ENCODE measurements at places on chromosomes 12 and 14.

GRCh38 chr14:90296641-90297040, 35.1 kb downstream of the NRDE2 start:
- DNase-seq = no peak

DNA sequence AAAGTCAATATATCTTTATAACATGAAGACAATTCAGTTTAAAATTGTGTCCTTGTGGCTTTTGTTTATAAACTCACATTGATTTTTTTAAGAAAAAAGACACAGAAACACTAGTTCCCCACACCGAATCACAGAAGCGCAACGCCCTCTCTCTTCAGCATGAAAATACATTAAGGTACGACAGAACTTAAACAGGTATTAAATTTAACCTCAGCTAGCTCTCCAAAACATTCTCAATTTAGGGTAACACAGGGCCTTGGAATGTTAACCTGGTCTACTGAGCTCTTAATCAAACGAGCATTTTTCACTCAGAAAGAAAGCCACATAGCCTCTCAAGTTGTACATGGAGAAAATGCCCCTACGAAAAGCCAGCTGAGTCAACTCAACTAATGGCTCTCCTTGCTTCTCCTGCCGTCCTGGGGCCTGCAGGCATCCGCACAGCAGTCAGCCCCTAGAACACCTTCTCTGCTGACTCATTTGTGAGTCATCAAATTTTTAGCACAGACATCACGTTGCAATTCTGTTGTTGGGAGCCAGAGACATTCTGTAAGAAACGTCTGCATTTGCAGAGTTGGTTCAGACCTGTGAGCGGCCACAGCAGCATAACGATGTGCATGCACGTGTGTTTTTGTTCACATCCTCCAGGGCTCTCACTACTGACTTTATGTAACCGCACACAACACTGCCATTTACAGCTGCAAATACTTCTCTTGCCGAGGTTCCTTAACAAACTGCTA, 141.6 kb downstream of the ITPR2 start:
- DNase-seq = no peak

DNA sequence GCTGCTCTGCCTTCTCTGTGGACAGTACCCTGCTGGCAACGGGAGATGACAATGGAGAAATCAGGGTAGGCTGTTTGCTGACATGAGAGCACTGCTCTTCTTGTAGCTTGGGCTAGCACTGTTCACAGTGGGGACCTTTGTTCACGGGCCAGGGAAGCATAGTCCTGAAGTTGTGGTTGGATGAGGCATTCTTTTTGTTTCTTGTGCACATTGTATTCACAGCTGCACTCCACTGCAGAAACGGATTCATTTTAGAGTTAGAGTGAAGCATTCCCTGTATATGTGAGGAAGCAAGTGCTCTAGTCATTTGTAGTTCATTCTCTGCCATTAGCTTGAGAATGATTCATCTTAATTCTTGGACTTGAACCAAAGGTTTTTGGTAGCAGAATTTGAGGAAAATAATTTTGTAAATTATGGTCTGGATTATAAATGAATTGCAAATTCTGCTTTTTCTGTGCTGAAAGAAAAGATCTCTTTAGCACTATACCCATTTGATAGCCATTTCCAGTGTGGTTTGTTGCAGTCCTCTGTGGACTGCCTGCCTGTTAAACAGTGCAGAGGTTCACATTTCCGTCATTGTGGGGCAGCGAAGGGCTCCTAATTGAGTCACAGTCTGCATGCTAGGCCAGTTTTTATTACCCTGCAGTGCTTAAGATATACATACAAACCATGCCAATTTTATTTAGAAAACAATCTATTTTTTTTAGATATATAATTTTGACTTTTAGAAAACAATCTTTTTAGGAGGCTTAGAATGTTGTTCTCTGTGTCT, 80.6 kb downstream of the APAF1 start:
- DNase-seq = peak; percentile 28

GRCh38 chr12:124833693-124834122, 30.0 kb downstream of the SCARB1 start:
- DNase-seq = no peak

DNA sequence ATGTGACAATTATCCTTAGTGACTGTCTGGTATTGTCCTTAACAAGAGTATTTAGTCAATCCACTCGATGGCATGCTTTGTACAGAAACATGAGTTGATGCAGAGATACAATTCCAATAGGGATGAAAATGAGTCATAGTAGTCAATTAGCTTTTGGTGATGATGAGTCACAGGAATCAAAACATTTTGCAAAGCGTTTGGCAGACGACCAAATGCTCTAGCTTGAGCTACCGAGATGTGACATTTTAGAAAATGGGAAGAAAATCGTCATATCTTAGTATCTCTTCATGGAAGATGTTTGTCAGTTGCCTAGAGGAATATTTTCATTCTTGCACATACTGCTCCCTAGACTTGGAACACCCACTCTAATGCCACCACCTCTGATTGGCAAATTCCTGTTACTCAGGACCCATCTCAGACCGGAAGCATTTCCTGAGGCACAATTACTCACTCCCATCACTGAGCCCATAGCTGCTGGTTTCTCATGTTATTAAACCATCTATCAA, 95.0 kb downstream of the LMNTD1 start:
- DNase-seq = no peak

DNA sequence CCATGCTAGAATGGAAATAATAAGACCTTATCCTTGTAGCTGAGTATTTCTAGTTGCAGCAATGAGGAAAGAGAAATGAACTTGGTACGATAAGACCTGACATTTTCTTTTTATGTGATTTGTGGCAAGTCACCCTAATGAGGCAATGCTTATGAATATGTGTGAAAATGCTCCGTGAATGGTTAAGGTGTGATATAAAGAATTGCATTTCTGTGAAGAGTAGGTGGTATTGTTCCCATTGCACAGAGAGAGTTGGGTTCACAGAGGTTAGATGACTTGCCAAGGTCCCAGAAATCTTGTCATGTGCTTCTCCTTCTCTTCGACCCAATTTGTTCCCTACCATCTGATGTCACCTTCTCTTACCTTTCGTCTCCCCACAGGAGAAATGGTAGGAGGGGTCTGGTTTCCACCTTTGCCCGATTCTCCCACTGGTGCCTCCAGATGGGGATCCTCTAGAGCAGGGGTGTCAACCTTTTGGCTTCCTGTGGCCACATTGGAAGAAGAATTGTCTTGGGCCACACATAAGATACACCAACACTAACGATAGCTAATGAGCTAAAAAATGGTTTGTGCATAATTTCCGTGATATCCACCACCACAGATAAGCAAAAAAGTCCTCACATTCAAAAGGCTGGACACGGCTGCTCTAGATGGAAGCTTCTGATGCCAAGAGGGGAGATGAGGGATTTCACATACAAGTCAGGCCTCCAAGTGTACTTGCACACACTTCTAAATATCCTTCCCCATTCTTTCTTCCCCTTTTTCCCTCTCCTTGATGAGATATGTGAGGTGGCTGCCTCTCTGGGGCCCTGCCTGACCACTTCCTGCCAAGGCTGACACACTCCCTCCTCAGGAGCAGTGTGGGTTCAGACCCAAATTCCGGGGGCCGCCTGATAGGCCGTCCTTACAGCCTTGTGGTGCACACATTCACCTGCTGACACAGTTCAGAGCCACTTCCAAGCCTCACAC, 96.1 kb downstream of the PLXNC1 start:
- DNase-seq = peak; percentile 46

GRCh38 chr14:101134851-101135433, 231.4 kb upstream of the RTL1 start:
- DNase-seq = no peak
